Karpas-422 (cell line): ENCODE measurements at places on chromosomes 5 and 9. TPM values are rescaled to one million over a fixed set of nuclear protein-coding genes. Genes with fewer than 3 reads are reported as not detected.

The LCN15 gene
- not detected in 2 replicates for total RNA-seq

The PTPN3 gene
- total RNA-seq, result not detected in 2 replicates

The MED7 gene
- 10.6 and 12.2 TPM in 2 replicates for total RNA-seq

DNA sequence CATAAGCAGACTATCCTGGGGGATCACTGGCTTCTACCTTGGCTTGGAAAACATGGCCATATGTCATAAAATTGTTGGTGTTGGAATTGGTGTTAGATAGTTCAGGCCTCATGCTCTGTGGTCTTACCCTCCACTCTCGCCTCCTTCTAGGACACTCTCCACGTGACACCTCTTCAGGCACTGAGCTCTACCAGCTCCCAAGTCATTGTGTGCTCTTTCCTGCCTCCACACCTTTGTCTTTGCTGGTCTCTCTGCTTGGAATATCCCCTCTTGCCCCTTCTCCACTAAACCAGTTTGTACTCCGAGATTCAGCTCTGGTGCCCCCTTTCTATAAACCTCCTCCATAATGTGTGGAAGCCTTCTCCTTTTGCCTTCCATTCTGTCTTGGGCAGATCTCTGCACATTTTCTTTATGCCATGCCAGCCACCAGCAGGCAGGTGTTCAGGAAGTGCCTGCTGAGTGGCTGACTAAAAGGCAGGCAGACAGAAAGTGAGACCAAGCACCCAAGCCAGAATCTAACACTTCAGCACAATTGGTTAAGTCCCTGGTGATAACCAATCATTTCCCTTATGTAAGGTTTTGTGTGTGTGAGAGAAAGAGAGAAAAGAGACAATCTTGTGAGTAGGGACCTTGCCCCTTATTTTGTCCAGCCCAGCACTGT lies 37.7 kb downstream of the SAR1B start:
- no peak overlapping the region for H3K27ac ChIP-seq
- no peaks in the 10 kb centered on the region for H3K27me3 ChIP-seq
- H3K4me3 ChIP-seq, result no peak overlapping the region

DNA sequence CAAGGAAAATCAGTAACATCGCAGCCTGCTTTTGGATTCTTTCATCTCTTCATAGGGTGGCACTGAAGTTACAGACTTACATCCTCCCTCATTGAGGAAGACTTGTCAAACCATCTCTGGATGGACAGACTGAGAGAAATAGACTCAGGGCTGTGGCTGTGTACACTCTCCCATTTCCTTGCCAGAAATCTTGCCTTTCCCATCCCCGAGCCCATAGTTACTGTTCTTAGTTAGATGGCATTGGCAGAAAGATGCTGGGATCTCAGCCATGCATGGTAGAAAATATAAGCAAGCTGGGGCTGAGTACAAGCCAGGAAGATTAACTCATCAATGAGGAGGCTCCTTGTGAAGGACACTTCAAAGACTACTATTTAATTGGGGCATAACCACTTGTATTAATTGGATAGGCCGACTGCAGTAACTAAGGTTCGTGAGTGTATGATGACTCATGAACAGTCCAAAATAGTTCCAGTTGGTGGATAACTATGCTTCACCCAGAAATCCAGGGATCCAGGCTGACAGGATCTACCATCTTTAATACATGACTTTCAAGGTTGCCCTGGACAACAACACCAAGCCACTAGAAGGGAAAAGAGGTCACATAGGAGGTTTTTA lies 137.9 kb downstream of the TMEM38B start:
- H3K27me3 ChIP-seq, result no peaks in the 10 kb centered on the region
- no peak overlapping the region for H3K27ac ChIP-seq
- peaks cover 41% of the 10 kb centered on the region for H3K4me1 ChIP-seq
- DNase-seq, result no peak
- H3K4me3 ChIP-seq, result no peak overlapping the region

- H3K36me3 ChIP-seq, result peaks cover 59% of the 10 kb centered on the region
- no peak overlapping the region for H3K4me3 ChIP-seq
Measured at GRCh38 chr5:10743526-10743925, 17.5 kb downstream of the DAP start.

DNA sequence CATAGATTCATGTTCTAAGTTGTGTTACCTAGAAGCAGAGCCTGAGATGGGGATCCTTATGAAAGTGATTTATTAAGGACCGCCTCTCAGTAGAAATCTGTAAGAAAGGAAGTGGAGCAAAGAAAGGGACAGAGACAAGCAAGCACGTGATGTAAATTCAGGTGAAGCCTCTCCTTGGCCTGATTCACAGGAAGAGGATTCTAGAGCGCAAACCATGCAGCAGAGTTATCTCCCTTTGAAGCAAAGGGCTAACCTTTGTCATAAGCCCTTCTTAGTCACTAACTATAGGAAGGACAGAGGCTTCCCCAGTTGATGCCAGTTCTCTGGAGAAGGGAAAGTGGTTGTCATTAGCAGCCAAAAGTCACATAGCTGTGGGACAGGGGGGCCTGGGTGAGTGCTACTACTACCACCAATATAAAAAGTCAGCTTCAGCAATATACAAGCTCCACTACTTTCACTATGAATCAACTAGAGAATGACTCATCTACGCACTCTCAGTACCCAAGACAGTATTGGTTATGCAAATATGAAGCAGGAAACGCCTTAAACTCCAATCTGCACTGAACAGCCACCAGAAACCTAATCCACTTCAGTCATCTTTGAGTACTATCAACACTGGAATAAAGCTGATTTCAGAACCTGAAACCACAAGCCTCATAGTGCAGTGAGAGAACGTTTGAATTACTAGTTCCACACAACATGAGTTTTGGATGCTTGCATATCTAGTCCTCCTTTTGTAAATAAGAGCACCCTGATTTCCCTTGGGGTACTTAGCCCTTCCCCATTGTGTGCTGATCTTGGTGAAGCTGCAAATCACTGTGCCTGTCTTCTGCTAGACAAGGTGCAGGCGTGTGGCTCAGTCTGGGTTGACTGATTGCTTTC lies 162.7 kb downstream of the ZNF608 start:
- peak overlapping the region; percentile 87 for H3K27ac ChIP-seq
- H3K27me3 ChIP-seq, result no peaks in the 10 kb centered on the region
- peaks cover 38% of the 10 kb centered on the region for H3K4me1 ChIP-seq
- H3K4me3 ChIP-seq, result peak overlapping the region; percentile 52; the same call in 1 of the 2 replicates
- no peaks in the 10 kb centered on the region for H3K36me3 ChIP-seq

DNA sequence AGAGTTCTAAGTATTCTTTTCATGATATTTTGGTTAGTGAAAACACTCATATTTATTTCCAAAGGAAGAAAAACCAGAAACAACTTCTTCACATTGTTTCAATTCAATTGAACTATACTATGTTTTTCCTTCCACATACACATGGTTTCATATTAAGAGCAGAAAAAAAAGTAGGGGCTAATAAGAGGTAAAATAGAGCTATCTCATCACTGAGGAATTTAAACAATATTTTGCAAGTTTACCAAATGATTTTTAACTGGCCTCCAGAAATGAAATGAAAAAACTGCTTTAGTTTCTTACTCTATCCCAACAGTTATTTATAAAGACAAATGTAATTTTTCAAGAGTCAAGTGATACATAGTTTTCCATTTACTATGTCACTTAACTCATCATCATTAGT lies 233.5 kb downstream of the RFX3 start:
- no peak for DNase-seq
- no peak overlapping the region for H3K4me3 ChIP-seq
- no peaks in the 10 kb centered on the region for H3K27me3 ChIP-seq
- peaks cover 16% of the 10 kb centered on the region for H3K36me3 ChIP-seq
- no peaks in the 10 kb centered on the region for H3K4me1 ChIP-seq

GRCh38 chr5:38595132-38595745 lies 38.8 kb upstream of the LIFR start:
- H3K27me3 ChIP-seq, result no peaks in the 10 kb centered on the region
- H3K4me1 ChIP-seq, result peaks cover 7% of the 10 kb centered on the region
- no peaks in the 10 kb centered on the region for H3K36me3 ChIP-seq
- DNase-seq, result no peak
- no peak overlapping the region for H3K4me3 ChIP-seq

DNA sequence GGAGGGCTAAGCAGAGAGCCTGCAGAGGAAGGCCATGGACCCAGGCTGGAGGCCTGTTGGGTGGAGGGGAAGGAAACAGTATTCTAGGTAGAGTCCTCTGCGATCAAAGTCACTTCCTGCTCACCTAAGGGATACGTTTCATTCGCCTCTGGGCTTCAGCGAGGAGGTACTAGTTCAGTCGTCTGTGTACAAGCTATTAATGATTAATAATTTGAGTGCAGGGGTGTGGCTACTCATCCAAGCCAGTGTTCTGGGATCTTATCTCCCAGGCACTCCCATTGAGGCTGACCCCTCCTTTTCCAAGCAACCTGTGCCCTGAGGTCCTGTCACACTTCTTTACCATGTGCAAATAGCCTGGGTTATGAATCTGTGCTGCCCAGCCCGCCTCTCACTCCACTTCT lies 25.2 kb downstream of the RALGPS1 start:
- DNase-seq, result no peak
- no peak overlapping the region for H3K4me3 ChIP-seq
- H3K27me3 ChIP-seq, result no peaks in the 10 kb centered on the region
- H3K27ac ChIP-seq, result no peak overlapping the region
- H3K36me3 ChIP-seq, result no peaks in the 10 kb centered on the region
- no peaks in the 10 kb centered on the region for H3K4me1 ChIP-seq

- H3K4me1 ChIP-seq, result no peaks in the 10 kb centered on the region
- no peak overlapping the region for H3K27ac ChIP-seq
- no peak overlapping the region for H3K4me3 ChIP-seq
- no peak for DNase-seq
- no peaks in the 10 kb centered on the region for H3K27me3 ChIP-seq
Measured at GRCh38 chr5:65874241-65874640, 52.1 kb upstream of the ERBIN start.
